Mesothelial cell of epicardium (in vitro differentiated cells): ENCODE measurements at places on chromosomes 16 and 17. TPM values are rescaled to one million over a fixed set of nuclear protein-coding genes. Genes with fewer than 3 reads are reported as not detected.

Gene SMIM36
- total RNA-seq, result not detected in 3 replicates

Gene C16orf96
- 0.45 to 0.95 TPM (median 0.58 TPM) in 3 replicates for total RNA-seq

Gene CA4
- total RNA-seq, result not detected in 3 replicates

Gene MAPK8IP3
- total RNA-seq, result 162 to 182 TPM (median 162 TPM) in 3 replicates

Gene TNS4
- total RNA-seq, result 0.07 TPM in 1 of 3 replicates, not detected in the others

Gene FAM20A
- 1.7 to 2.1 TPM (median 1.8 TPM) in 3 replicates for total RNA-seq

Gene ZFHX3
- 63.8 to 68.1 TPM (median 67.1 TPM) in 3 replicates for total RNA-seq

Gene KCNH6
- 0.16 TPM in 1 of 3 replicates, not detected in the others for total RNA-seq

Gene PSMD7
- total RNA-seq, result 75.5 to 78.3 TPM (median 76.8 TPM) in 3 replicates

Gene SCPEP1
- 45.6 to 49.1 TPM (median 48.2 TPM) in 3 replicates for total RNA-seq

Gene FTSJ3
- total RNA-seq, result 44.0 to 48.6 TPM (median 48.1 TPM) in 3 replicates

Gene ENO3
- 21.2 to 25.3 TPM (median 22.4 TPM) in 3 replicates for total RNA-seq

Gene SLC47A2
- not detected in 3 replicates for total RNA-seq

Gene AOC3
- total RNA-seq, result 1.5 to 2.3 TPM (median 1.9 TPM) in 3 replicates

Gene ANKRD40
- total RNA-seq, result 35.9 to 38.8 TPM (median 37.6 TPM) in 3 replicates

Gene OR1A1
- not detected in 3 replicates for total RNA-seq
